Cardiac fibroblast (primary cell): ENCODE measurements at places on chromosomes 3 and 15.

DNA sequence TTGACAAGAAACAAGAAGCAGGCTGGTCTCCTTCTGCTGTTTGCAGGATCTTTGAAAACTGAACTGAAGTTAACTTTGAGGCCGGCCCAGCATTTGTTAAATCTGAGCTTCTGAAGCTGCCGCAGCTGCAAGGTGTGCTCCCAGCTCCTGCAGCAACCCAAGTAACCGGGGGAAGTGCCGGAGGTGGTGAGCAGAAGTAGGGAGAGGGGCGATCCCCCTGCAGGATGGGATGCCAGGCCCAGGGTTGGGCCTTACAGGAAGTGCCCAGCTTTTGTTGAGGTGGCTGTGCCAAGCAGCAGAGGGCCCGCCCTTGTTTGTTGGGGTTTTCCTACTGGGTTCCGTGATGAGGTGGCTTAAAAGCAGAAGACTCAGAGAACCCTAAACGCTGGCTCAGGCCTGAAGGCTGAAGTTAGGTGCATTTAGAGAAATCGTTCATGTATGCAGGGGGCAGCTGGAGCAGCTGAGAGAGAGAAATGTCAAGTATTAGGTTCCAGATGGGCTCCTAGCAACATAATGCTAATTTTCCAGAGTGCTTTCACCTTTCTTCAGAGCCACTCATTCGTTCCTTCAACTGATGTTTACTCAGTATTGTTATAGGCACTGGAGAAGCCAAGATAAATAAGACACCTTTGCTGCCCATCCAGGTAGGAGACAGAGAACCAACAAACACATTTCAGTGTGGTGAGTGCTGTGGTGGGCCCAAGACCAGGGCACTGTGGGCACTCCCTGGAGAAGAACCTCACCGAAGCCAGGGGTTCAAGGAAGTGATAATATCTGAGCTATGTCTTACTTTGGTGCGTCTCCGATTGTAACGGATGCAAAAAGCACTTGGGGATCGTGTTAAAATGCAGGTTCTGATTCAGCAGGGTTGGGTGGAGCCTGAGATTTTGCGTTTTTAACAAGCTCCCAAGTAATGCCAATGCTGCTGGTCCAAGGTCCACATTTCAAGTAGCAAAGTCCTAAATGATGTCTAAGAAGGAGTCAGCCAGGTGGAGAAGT, 42.2 kb upstream of the PLCL2 start:
- no peak for DNase-seq

DNA sequence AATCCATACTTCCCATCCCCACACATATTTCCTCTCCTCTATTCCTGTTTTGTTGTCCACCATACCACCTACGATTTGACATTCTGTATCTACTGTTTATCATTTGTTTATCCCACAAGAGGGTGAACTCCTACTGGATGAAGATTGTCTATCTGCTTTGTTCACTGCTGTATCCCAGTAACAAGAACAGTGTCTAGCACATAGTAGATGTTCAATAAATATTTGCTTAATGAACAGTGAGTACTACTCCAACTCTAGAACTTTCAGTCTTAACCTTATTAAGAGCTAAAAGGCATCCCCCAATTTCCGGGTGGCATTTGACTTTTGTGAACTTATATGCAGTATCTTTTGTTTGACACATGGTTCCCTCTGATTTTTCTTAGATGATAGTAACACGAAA, 1.3 kb downstream of the PYGO1 start:
- DNase-seq: no peak

DNA sequence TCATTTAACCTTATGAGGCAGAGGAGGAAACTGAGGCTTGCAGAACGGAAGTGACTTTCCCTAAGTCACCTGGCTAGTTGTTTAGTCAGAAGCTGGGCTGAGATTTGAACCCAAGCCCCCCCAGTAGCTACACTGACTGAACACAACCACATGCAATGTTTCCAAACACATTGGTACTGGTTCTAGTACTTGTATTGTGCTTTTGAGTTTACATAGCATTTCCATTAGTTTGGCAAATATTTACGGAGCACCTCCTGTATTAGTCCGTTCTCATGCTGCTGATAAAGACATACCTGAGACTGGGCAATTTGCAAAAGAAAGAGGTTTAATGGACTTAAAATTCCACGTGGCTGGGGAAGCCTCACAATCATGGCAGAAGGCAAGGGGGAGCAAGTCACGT, 56.3 kb upstream of the ITGA11 start:
- DNase-seq: no peak

DNA sequence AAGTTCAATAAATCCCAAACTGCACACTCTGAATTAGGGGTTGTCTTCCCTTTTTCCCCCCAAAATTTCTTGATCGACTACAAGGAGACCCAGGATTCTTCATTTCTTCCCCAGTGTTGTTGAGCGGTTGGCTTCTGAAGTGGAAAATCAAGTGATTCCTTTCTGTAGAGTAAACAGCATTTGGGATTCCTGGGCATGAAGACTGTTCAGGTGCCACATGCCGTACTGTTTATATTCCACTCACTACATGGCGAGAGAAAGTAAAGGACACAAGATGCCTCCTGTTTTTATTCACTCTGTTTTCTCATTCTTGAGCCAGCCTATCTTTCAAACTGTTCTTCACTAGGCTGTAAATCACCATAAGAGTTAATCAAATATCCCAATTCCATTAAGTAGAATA, 12.6 kb downstream of the FSTL1 start:
- DNase-seq: no peak

- peak; percentile 61 for DNase-seq
These were observed 286.6 kb downstream of the PTPRG start for GRCh38 chr3:61847784-61848462.

- no peak for DNase-seq
These were observed 228.0 kb upstream of the CGNL1 start for GRCh38 chr15:57148262-57148661.

- DNase-seq: no peak
These were observed 28.1 kb downstream of the DNAJB8 start for GRCh38 chr3:128438488-128439072.

GRCh38 chr15:92648190-92648875, 7.2 kb downstream of the FAM174B start:
- no peak for DNase-seq

GRCh38 chr15:101110681-101111569, 140.9 kb downstream of the CHSY1 start:
- no peak for DNase-seq

GRCh38 chr3:185460719-185461350, 38.0 kb downstream of the TMEM41A start:
- peak; percentile 48 for DNase-seq

DNA sequence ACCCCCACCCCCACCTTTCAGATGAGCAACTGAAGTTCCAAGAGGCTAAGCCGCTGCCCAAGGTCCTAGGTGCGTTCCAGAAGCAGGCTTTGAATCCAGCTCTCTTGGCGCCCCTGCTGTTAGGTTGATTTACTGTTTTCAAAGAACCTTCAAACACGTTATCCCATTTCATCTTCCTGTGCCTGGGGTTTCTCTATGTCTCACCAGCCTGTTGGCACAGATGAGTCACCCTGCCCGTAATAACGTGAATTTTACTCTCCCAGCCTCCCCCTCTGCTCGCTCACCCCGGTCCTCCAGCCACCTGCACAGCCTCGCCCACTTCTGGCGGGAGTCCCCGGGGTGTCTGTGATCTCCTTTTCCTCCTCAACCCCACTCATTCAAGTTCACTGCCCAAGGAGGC, 13.0 kb upstream of the TSEN2 start:
- DNase-seq: no peak

DNA sequence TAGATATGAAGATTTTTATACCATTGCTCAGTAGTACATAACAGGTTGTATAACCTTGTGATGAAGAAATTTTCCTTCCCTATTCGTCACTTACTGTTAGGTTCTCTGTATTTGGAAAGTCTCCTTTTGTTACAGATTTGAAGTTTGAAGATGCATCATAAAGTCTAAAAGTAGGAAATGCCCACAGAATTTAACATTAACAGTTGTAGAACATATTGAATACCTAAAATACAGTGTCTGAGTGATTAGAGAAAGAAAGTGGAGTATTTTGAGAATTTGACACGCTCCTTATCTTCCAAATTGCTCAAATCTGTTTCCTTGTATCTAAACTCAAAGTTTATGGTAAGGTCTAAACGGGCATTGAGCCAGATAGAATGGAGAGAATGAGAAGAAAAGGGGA, 111.3 kb downstream of the MBNL1 start:
- DNase-seq: no peak

DNA sequence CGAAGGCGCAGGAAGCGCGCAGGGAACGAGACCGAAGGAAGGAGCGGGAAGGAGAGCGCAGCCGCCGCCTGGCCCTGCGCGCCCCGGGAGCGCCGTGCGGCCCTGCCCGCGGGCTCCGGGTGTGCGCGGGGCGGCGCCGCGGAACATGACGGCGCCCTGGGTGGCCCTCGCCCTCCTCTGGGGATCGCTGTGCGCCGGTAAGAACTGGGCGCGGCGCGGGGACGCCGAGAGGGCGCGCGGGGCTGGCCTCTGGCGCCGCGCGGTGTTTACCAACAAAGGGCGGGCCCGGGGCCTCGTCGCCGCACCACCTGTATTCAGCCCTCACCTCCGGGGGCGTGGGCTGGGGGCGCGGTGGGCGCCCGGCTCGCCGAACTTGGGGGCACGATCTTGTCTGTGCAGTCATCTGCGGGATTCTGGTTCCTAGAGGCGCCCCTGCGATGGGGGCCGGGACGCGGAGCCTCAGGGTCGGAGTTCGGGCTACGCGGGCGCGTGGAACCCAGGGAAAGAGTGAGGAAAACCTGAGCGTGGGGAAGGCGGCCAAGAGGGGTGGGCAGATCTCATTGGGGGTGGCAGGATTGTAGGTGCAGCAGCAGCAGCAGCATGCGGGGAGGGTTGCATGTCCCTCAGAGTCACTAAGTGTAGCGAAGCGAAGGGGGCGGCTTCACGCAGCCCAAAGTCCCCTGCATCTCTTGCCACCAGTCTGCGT, 641 bp downstream of the ACVR2B start:
- DNase-seq: peak; percentile 16

DNA sequence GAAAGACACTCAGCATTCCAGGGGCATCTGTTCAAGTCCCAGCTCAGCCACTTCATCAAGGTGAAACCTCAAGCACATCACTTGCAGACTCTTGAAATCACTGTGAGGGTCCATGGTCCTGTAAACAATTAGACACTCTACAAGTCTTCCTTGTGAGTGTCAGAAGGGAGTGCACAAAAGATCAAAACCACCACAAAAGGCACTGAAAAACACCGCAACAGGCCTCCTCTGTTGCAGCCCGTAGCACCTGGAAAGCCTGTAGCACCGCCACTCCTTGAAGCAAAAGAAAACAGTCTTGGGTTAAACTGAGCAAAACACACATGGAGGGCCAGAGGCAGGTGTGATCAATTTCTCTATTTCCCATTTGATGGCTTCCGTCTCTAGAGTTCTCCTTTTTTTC, 63.8 kb upstream of the SNRK start:
- DNase-seq: no peak

- DNase-seq: no peak
These were observed 203.5 kb upstream of the TBC1D5 start for GRCh38 chr3:17945799-17946399.

GRCh38 chr15:49624056-49624455, 3.2 kb downstream of the DTWD1 start:
- DNase-seq: peak; percentile 27

GRCh38 chr15:82999905-83000671, 11.4 kb downstream of the C15orf40 start:
- peak; percentile 77 for DNase-seq

DNA sequence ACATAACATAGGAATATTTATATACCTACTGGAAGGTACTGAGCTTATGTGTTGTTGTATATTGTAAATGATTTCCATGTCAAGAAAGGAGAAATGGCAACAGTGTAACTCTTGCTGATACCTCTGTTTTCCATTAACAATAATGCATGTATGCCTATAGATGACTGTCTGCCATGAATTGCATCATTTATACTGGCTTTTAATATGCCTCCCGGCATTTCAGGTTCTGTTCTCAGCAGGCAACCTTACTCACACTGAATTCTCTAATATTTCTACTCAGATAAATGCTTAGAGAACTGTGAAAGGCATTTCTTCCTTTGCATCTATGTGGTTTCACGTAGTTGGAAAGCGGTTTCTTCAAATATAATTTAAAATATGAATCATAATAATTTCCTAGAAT, 41.8 kb downstream of the LEKR1 start:
- DNase-seq: no peak

- DNase-seq: no peak
These were observed 19.5 kb upstream of the MUC20 start for GRCh38 chr3:195701042-195701915.

DNA sequence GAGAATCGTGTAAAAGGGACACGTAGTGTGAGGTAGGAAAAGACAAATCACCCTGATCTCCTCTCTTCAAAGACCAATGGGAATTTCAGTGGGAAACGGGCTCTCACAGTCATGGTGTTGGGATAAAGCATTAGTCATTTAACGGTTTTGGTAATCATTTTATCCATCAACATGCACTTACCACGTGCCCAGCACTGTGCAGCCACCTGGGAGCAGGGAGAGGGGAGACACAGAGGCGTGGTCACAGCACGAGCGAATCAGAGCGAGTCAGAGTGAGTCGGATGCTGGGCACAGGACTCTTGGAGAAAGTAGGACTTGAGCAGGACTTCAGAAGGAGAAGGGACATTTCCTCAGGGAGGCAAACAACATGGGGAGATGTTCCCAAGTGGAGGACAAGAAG, 130.8 kb downstream of the MINAR1 start:
- DNase-seq: no peak

DNA sequence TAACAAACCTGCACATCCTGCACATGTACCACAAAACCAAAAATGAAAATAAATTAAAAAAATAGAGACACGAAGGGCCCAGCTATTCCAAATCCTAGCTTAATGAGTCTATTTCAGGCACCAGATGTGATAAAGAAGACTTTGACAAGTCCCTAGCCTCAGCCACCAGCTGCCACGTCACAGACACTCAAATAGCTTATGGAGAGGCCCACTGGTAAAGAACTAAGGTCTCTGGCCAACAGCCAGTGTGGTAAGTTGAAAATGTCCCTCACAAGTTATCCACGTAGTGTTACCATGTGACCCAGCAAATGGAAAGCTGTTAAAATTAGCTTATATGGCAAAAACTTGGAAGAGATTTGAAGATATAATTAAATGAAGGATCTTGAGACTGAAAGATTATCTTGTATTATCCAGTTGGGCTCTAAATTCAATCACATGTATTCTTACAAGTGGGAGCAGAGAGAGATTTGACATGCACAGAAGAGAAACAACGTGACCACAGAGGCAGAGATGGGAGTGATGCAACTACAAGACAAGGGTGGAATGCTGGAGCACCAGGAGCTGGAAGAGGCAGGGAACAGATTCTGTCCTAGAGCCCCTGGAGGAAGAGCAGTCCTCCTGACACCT, 10.9 kb downstream of the ACSBG1 start:
- no peak for DNase-seq

- peak; percentile 55 for DNase-seq
These were observed 22.3 kb downstream of the IFT80 start for GRCh38 chr3:160376681-160377080.
